ENCODE measurements at places on chromosomes 7 and 10.

- DNase-seq: no peak
Measured at GRCh38 chr7:157394246-157395191, 57.7 kb downstream of the DNAJB6 start.

DNA sequence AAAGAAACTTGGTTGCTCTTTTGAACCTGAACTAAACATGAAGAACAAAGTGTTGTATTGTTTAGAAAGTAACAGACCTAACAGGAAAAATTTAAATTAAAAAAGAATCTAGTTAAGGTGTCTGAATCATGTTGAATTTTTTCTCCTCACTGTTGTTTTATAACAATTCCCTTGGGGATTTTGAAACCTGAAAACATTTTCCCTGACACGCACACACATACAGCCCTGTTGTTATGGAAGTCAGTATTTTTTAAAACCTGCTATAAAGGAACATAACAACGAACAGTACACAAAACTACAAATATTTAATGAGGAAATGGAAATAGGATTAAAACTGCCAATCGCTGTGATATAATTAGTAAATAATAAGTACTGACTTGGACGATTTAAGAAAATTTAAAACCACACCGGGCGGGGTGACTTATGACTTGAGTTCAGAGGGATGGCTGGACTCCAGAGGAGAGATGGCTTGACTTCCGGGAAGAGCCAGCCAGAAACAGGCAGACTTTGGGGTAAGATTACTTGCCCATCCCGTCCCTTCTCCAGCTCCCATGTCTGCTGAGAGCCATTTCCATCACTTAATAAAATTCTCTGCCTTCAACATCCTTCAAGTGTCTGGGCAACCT is 16.2 kb upstream of the SPOCK2 start:
- DNase-seq: no peak

- DNase-seq: no peak
Measured at GRCh38 chr10:93061594-93062513, 1.3 kb downstream of the CYP26C1 start.

- no peak for DNase-seq
Measured at GRCh38 chr10:132639470-132639869, 101.9 kb downstream of the INPP5A start.

DNA sequence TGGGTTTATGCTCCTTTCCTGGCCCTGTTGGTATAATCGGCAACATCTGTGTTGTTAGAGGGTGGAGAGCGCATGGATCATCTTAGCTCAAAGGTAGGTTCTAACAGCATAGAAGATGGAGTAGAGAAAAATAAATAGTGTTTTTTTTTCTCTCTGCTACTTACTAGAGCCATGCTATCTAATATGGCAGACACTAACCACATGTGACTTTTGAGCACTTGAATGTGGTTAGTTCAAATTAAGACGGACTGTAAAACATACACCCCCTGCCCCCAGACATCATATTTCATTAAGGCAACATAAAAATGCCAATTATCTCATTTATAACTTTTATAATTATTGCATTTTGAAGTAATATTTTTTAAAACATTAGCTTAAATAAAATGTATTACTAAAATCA is 525.1 kb downstream of the KIF20B start:
- no peak for DNase-seq

DNA sequence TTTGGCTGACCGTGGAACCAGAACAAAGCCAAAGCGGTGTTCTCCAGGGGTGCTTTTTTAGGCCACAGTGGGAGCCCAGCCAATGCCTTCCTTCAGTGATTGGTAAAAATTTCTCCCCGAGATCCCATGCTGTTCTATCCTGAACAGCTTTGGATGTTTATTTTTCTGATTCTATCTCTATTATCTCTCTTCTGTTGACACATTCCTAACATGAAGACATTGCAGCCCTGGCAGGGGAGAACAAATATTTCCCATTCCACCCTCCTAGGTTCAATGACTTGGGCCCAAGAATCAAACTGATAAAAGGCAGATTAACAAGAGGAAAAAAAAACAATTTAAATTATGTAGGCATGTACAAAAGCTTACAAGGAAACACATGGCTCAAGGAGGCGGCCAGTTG is 162.7 kb downstream of the PFKFB3 start:
- DNase-seq: no peak

- DNase-seq: no peak
Measured at GRCh38 chr10:42940487-42941294, 136.2 kb upstream of the RET start.

- no peak for DNase-seq
Measured at GRCh38 chr7:158366346-158366745, 221.3 kb downstream of the PTPRN2 start.

- no peak for DNase-seq
Measured at GRCh38 chr10:122254831-122255230, 16.3 kb upstream of the BTBD16 start.

DNA sequence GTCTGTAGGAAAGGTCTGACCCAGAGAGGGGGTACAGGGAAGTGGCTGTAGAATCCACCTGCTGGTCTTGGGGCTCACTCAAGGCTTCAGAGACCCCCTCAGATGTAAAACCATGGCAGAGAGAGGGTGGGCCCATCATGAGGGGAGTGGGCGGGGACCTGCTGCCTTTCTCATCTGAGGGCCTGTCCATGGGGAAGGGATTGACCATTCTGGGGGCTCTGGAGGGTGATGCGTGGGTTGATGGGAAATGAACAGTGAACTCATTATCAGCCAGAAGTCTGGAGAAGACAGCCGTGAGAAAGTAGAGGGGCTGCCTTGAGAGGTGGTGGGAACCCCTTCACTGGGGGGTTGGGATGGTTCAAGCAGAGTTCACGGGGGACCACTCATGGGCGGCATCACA is 66.8 kb downstream of the MINDY4 start:
- DNase-seq: no peak

GRCh38 chr10:44105696-44106095 is 279.2 kb downstream of the CXCL12 start:
- no peak for DNase-seq

- no peak for DNase-seq
Measured at GRCh38 chr7:139772873-139773272, 4.9 kb downstream of the HIPK2 start.

DNA sequence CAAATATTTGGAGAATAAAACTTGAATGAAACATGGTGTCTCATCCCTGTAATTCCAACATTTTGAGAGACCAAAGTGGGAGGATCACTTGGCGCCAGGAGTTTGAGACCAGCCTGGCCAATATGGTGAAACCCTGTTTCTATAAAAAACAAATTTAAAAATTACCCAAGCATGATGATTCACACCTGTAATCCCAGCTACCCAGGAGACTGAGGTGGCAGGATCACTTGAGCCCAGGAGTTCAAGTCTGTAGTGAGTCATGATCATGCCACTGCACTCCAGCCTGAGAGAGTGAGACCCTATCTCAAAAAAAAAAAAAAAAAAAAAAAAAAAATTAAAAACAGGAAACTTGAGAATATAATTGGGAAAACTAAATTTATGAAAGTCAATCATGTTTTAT is 481.1 kb downstream of the SEMA3D start:
- no peak for DNase-seq

DNA sequence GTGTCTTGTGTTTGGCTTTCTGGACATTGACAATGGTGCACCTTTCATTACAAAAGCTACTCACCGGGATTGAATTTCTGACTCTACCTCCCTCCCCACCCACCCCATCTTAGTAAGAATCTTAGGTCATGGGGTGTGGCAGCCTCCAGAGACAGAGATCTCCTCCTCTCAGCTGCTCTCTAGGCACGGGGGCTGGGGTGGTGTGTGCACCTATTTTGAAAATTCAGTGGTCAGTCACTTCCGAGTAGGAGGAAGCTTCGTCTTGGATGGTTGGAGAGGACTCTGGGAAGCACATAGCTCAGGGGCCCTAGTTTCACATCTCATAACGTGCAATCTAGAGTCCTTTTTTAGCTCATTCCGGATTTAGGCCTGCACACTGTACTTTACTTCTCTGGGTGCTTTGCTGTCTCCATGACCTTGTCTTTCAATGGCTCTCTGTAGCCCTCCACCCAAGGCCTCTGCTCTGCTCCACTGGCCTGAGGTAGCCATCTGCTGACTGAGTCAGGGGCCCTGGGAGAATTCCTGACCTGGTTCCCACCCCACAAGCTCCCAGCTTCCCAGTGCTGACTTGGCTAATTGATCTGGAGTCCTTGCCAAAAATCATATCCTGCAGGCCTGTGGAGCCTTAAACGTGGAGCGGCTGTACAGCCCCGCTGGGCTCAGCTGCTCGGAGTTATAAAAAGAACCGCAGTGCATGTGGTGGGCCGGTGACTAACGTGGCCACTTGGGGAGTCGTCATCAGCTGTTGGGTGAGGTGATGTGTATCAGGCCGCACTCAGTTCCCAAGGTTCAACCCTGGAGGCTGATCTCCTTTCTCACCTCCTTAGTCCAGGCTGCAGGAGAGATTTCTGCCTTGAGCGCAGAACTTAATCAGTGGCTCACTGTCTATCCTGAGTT is 19.3 kb upstream of the ADAMTS14 start:
- no peak for DNase-seq

DNA sequence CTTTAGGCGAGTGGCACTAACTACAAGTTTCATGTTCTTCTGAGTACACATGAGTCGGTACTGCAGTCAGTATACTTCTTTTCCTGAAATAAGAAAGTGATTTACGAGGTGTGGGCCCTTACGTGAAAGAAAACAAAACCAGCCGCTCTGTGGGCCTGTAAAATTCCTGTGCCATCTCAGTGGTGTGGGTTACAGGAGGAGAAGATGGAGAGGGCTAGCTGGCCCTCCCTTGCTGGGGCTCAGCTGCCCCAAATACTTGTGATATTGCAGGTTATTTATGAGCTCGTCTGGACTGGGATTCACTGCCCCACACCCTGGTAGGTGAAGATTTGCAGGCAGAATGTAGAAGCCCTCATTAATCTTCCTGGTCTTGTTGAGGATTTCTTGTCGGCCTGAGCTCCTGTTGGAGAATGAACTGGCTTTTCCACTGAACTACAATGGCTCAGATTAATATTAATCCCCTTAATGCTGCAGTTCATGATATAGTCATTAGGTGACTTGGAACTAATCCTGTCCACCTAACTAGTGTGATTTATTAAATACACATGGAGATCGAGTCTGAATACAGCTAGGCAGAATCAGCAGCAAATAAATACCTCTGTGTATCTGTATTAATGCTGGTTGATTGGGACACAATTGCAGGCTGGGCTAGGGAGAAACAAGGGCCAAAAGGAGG is 68.0 kb downstream of the GBF1 start:
- DNase-seq: no peak

DNA sequence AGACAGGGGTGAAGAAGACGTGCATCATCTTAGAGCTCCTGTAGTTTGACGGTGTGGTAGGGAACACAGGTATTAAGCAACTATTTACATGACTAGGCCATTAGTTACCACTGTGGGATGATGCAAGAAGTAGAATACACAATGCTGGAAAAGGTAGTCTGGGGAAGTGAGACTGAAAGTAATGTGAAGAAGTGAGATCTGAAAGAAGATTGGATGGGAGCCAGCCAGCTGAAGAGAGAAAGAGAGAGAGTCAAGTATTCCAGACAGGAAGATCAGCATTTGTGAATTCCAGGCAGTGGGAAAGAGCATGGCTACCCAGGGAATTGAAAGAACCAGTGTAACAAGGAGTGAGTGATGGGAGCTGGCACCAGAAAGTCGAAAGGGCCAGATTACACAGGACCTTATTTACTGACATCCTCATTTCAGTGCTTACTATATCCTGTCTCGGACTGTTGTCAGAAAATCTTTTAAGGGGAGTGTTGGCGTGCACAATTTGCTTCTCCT is 4.0 kb upstream of the CFAP58 start:
- no peak for DNase-seq

- no peak for DNase-seq
Measured at GRCh38 chr7:135939261-135939812, 37.8 kb downstream of the MTPN start.
